ENCODE measurements at places on chromosomes 3 and 15.

GRCh38 chr15:65333856-65334255, 29.4 kb downstream of the RNU5B-1 start:
- DNase-seq: no peak

GRCh38 chr3:8964436-8965370, 1.4 kb upstream of the RAD18 start:
- DNase-seq: peak; percentile 70

DNA sequence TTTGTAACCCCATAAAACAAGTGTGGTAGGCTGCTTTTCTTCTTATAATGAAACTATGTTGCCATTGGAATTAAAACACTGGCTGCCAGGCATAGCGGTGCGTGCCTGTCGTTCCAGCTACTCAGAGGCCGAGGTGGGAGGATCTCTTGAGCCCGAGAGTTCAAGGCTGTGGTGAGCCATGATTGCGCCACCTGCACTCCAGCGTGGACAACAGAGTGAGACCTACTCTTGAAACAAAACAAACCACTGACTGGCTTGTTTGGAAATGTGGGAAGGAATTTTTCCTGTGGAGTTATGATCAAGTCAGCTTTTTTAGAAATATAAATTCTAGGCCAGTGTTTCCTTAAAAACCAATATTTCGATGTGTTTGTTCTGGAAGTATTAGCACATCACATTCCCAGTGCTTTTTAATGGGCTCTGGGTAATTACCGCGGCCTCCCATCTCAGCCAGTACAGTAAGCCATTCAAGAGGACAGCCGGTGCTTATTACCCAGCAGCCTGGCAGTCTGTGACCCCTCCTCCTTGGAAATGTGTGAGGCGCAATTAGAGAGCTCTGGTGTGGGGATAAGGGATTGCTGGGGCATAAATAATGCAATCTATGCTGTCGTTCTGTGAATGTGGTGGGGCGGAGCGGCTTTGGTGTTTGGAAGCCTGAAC, 58.3 kb upstream of the TRAK1 start:
- peak; percentile 99 for DNase-seq

GRCh38 chr15:70478251-70478990, 284.9 kb downstream of the UACA start:
- DNase-seq: no peak

- DNase-seq: no peak
Observed at GRCh38 chr3:26498271-26498670, 124.3 kb upstream of the LRRC3B start.

DNA sequence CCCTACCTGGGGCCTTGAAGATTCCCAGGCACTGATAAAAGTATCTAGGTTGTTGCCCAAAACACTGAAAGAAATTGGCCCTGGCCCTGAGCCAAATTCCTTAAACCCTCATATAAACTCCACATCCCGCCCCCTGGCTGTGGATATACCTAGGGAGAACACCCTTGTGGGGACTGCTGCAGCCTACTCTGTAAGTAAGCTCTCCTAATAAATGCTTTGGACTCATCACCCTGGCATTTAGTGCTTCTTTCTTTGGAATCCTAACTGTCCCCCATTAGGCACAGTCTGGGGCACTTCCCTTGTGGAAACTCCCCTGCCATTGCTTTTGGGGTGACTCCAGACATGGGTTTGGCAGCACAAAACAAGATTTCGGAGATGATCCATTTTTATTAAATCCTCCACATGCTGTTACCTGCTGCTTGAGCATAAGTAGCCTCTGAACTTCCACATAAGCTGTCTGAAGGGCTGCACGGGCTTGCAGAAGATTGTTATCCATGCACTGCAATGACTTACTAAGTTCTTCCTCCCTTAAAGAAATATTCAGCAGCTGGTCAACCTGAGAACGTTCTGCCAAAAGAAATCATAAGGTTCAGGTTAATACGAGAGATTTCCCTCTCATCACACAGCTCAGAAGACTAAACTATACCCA, 46.4 kb downstream of the ZNF106 start:
- no peak for DNase-seq

Data from AG09309 (cell line).